ENCODE measurements at places on chromosomes 11 and 22. TPM values are rescaled to one million over a fixed set of nuclear protein-coding genes. Genes with fewer than 3 reads are reported as not detected.

GRCh38 chr11:72543849-72544542 is 109.7 kb upstream of the CLPB start:
- DNase-seq, result no peak

DNA sequence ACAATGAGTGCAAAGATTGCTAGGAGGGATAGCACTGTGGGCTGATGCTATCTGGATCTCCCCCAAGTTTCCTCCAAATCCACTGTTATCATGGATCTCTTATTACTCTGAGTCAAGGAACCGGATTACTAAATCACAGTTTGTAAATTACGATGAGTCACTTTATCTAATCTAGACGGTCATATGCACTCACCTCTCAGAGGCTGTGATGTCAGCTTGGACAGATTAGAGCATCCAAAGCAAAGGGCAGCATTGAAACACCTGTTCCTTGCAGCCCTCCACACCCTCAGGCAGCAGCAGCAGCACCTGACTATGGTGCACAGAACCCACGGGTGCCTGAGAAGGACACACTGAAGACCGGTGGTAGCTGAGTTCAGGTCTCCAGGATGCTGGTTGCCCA is 14.0 kb upstream of the POU2AF1 start:
- DNase-seq, result no peak

DNA sequence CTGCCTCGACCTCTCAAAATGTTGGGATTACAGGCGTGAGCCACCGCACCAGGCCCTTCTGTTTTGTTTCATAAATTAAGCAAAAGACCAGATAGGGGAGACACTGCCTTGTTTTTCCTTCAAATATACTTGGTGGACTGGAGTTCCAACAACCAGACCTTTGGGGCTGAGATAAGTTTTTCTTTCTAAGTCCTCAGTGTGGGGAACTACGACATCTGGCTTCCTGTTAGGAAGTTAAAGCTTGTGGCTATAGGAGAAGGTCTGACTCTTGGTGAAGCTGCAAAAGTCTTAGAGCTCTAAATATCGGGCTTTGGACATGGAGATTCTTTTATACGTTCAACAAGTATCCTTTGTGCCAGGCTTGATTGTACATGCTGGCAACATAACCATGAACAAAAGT is 64.1 kb upstream of the EED start:
- no peak for DNase-seq

The CLDN25 gene
- not detected for polyA plus RNA-seq

The OR9G4 gene
- polyA plus RNA-seq, result not detected
